NCI-H2081 treated with DMSO at 0.1 percent for 48 hours (cell line): ENCODE measurements at places on chromosomes 13 and 19.

- DNase-seq = no peak
Measured at GRCh38 chr19:54317108-54317964, 4.4 kb upstream of the LILRA5 start.

DNA sequence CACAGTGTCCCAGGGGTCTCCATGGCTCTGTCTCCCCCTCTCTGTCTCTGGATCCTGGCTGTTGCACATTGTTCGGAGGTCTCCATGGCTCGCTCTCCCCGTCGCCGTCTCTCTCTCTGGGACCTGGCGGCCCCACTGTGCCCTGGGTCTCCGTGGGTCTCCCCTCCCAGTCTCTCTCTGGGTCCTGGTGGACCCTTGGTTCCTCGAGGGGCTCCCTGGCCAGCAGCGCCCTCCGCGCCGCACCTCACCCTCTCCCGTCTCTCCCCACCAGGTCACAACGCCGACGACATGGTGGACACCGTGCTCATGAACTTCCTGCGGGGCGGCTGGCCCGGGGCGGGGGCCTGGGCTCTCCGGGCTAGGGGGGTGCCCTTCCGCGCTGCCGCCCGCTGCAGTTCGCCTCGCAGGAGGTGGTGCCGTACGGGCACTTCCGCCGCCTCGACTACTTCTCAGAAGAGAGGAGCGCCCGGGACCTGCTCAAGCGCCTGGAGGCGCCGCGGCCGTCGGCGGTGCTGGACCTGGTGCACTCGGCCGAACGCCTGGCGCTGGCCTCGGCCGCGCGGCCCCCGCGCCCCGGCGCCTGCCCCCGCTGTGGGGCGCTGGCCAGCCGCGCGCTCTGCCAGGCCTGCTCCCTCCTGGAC, 29.1 kb downstream of the SIGLEC5 start:
- no peak for DNase-seq

DNA sequence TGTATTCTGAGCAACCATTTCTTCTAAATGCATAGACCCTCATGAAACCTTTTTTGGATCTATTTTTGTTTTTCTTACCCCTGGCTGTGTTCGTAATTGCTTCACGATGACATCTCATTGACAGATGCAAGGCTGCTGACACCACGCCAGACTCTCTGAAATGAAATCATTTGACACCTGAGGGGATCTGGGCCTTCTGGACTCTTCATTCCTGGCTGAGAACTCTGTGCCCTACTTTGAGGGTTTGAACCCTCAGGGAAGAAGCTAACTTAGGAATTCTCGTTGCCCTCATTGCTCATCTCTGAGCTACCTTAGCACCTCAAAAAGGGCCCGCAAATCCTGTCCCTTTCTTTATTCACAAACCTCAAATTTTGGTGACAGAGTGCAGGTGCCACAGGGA, 40.5 kb upstream of the NBEA start:
- no peak for DNase-seq

GRCh38 chr13:59346999-59347723, 816.6 kb downstream of the DIAPH3 start:
- DNase-seq = no peak

- DNase-seq = no peak
Measured at GRCh38 chr19:15424121-15424520, 5.3 kb upstream of the AKAP8L start.

DNA sequence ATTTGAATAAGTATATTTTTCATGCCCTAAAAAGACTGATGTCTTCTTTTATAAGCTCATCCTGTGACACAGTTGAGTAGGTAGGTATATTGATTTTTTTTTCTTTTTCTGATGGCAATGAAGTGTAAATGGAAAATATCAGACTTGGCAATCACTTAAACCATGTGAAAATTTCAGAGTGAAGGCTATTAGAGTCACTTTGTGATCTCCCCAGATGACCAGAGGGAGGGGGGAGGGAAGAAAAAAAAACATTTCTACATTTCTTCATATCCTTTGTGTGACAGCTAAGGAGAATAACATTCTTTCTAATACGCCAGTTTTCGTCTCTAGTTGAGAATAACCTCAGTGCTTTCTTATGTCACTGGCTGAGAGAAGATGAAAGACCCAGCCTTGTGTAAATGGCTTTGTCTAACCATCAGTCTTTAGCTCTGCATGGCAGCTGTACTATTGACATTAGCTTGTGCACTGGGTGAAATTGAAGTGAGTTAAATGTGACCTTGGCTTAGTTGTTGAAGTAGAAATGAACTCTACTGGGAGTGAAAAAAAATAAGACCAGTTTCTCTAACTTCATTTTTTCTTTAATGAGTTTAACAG, 332.1 kb upstream of the DACH1 start:
- no peak for DNase-seq

DNA sequence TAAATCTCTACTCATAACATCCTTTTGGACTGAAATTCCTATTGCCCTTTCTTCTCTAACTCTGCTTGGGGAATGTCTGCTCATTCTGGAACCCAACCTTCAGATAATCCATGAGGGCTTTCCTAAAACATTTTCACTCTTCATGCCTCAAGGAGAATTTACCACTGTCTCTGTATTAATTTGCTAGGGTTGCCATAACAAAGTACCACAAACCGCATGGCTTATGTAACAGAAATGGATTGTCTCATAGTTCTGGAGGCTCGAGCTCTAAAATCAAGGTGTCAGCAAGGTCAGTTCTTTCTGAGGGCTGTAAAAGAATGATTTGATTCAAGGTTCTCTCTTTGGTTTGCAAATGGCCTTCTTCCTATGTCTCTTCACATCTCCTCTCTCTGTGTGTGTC, 209.7 kb downstream of the LACC1 start:
- DNase-seq = no peak

GRCh38 chr19:35693422-35693821, 10.9 kb upstream of the ZBTB32 start:
- no peak for DNase-seq

DNA sequence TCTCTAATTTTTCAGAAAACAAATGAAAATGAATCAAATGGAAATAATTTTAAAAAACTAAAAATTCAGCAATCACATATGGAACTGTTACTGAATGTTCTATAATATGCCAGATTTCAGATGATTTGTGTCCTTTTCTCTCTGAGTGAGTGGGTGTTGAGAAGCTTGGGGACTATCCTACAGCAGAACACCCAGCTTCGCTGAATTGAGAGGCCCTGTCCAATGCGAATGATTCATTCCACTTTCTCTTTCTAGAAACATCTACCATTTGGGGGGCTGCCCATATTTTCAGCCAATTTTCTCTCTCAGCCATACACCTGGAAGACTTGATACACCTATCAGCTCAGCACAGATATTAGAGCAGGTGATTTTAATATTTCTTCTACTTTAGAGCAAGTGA, 1666.7 kb downstream of the EFNB2 start:
- no peak for DNase-seq

DNA sequence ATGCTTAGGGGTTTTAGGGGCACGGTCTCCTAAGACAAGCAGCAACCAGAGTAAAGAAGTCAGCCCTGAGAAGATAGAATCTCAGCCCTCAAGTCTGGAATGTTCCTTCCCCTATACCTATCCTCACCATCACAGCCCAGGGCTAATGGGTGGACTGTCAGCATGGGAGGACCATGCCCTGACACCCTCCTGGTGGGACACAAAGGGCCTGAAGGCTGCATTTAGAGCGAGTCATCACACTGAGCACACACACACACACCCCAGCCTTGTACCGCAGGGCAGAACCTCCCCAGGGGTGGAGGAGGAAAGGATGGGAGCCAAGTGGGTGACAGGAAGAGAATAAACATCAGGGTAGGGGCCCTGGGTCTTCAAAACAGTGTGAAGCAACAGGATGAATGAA, 174.8 kb upstream of the SERP2 start:
- DNase-seq = no peak

GRCh38 chr19:29677001-29677817, 11.9 kb downstream of the PLEKHF1 start:
- no peak for DNase-seq

DNA sequence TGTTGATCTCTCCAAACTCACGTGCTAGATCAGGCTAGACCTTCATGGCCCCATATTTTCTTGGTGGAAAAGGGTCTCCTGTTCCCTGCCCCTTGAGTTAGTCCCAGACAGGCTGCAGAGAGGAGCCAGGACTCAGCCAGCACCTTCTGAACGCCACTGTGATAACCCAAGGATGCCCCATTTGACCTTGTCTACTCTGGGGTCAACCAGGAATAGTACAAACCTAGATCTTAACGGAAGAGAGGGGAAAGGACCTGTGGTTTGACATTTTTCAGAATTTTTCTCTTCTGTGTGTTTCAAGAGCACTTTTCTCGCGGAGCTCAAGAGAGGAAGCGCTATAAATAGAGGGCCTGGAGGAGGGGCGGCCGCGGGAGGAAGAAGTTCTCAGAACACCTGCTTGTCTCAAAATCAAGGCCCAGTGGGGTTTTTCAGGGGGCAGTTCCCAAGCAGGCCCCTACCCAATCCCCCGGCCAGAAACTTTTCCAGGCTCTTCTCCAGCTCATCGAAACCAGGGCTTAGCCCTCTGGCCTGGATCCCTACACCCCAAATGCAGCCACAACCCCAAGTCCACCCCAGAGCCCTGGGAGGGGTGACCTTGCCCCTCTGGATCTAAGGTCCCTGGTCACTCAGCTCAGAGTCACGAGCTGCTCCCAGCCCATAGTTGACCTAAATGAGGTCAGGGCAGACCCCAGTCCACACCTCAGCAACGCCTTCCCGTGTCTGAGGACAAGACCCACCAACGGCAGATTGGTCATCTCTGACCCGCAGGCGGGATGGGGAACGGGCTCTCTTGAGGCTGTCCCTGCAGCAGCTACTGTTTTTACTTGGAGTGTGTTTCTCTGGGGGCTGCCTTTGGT, 75.6 kb upstream of the TM9SF2 start:
- DNase-seq = no peak

DNA sequence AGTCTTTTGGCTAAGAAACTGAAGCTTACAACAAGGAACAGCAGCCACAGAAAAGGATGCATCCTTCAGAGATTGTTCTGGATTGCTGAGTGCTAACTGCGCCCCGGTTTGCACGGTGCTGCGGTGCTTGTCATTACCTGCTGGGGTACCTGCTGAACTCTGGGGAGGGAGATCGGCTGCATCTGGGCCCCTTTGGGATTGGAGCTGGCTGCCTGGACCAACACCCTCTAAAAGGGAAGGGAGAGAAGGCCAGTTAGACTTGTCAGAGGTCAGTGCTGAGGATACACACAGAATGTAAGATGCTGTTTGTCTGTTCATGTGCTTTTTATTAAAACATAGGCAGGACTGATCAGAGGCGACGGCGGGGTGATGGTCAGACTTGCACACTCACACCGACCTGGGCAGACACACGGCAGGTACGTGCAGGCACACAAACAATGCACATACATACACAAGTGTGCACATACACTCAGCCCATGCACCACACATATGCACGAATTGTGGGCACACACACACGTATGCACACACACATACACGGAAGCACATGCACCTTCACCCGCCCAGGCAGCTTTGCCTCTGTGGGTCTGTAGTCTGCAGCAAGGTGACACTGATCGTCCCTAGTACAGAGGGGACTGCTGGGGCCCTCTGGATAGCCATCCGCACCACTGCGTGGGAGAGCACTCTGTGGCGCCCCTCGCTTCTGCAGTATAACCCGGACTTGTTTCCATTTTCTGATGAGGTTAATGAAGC, 66.1 kb downstream of the RFX2 start:
- DNase-seq = no peak

GRCh38 chr13:101332583-101332982, 83.7 kb downstream of the NALCN start:
- no peak for DNase-seq

DNA sequence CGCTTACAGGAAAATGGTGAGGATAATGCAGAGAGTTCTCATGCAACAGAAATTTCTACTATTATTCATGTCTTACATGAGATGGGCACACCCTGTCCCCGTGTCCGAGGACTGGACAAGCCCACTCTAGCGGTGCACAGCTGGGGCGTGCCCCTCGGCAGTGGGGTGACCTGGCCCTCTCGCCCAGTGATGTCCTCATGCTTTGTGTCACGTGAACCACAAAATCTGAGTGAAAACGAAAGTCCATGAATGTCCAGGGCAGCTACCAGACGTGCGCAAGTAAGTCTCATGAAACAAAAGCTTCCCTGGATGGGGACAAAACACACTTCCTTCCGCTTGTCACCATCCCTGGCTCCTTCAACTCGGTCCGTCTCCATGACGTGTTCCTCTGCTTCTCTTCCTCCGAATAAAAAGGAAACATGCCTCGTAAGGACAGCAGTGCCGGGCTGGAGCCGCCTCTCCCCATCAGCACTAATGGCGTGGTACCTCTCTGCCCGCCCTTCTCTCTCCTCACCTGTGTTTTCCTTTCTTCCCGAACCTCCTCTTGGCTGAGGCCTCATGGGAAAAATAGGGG, 45.6 kb downstream of the ANKRD10 start:
- no peak for DNase-seq

GRCh38 chr19:6632002-6632621, 37.8 kb downstream of the TNFSF14 start:
- no peak for DNase-seq

GRCh38 chr19:45171211-45171623, 6.8 kb downstream of the TRAPPC6A start:
- no peak for DNase-seq

DNA sequence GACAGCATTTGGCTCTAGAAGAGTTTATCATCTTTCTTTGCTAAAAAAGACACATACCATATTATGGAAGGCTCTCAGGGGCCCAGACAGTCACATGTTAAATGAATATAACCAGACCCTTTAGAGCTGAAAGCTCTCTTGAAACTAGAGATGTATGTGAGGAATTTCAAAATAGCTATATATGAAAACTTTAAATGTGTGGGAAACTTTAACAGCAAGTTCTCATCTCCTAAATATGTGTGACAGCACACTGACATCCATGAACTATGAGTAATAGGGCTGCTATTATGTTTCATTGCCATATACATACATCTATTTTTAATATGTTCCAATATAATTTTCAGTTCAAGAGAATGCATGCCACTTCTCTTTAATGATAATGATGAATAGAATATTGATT, 509.5 kb downstream of the GPC6 start:
- DNase-seq = no peak

DNA sequence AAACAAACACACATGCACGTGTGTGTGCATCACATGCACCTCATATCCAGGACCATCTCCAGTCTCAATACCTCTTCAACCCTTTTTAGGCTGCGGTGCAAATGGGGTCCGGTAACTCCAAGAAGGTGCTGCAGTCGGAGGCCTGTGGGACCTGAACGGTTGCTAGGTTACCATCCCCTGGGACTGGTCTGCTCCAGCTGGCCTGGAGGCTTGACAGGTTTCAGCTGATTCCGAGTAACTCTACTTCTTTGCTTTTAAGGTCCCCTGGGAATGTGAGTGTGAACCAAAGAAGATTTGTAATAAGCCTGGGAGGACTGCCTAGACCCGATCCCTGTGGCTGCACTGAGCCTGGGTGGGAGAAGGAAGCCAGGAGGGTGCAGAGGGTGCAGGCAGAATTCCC, 117.5 kb downstream of the CCNA1 start:
- no peak for DNase-seq

- DNase-seq = no peak
Measured at GRCh38 chr13:41326661-41327060, 15.6 kb downstream of the NAA16 start.

DNA sequence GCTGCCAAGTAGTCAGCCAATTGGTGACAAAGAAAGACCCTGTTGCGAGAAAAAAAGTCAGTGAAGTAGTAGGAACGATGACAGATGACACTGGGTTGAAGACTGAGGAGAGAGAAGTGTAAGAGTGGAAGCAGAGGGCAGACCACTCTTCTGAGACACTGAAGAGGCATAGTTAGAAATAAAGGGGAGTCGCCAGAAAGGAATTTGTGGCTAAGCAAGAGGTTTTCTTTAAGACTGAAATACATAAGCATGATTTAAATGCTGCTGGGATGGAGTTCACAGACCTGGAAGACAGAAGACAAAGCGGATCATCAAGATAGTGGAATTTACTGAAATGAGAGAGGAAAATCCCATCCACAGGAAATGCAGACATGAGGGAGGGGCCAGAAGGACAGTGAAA, 56.2 kb upstream of the USPL1 start:
- DNase-seq = no peak

- no peak for DNase-seq
Measured at GRCh38 chr13:25581351-25581750, 209.6 kb downstream of the ATP8A2 start.
